Choroid plexus epithelial cell (primary cell): ENCODE measurements at places on chromosomes 4 and X.

GRCh38 chrX:15128861-15129260, 141.0 kb downstream of the ASB9 start:
- no peak for DNase-seq

GRCh38 chr4:145554691-145555090, 64.5 kb upstream of the MMAA start:
- no peak for DNase-seq

DNA sequence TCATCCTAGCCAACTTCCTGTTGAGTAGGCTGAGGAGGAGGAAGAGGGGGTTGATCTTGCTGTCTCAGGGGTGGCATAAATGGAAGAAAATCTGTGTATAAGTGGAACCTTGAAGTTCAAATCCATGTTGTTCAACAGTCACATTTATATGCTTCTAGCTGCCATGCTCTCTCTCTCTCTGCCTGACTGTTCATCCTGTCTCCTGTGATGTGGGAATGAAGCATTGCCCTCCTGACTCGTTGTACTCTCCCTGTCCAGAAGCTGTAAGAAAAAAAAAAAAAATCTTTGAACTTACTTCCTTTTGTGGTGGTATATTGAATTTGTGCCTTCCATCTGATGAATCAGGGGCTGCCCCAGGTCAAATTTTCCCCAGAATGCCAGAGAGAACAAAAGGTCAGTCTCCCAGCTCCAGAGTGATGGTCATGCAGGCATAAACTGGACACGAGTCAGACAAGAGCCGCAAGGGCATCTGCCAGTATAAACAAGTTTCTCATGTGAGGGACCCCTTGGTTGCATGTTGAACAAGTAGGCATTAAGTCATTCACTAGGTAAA, 257.0 kb downstream of the IDS start:
- DNase-seq = peak; percentile 50

- DNase-seq = no peak
Observed at GRCh38 chr4:96986816-96987215, 1146.9 kb downstream of the PDHA2 start.

DNA sequence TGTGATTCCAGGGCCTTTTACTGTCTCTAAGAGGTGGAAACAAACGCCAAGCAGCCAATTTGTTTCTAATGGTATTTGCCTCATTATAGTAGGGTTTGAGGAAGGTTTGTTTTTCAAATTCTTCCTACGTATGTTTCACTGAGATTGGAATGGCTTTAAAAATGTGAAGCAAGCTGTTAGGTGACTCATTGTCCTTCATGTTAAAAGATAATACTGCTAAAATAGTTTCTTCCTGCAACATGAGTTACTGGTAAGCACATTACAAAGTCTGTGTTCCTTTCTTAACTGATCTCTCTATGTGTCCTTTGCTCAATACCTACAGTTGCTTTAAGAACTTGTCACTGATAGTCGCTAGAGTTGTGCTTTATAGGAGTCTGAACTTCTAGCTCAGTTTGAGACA, 1183.9 kb downstream of the RPA4 start:
- DNase-seq = peak; percentile 61

- DNase-seq = peak; percentile 25
Observed at GRCh38 chr4:25343671-25344070, 31.1 kb downstream of the ZCCHC4 start.

GRCh38 chr4:83392562-83392961, 57.9 kb upstream of the HPSE start:
- peak; percentile 3 for DNase-seq

DNA sequence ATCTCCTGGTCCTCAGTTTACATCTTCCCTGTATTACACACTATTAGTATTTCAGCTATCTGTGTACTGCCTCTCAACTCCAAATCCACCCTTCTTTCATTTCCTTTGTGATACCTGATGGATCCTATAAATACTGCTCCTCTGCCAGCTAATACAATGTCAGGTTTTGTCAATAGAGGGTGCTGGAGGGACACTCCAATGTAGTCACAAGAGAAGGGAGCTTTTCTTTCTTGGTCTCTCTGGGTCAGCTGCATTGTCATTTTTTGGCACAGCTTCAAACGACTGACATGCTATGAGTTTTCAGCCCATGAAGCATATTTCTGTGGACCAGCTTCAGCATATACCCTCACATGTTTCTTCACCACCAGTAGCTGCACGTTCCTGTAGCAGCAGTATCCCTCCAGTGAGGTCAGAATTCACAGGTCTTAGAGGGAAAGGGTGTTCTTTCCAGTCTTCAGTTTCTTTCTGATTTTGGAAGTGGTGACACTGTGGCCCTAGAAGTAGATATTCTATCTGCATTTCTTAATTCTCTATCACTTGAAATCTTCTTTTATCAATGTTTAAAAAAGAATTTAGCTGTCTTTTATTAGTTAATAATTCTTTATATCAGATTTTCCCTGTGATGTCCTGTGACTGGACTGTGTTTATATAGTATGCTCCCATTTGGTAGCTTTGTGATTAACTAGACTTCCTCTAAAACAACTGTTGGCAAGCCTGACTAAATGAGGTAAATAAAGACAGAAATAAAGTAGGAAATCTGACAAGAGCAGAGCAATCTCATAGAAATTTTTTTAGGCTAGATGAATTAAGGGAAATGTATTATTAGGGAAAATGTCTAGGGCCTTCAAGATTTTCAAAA, 60.6 kb downstream of the GABRA2 start:
- peak; percentile 79 for DNase-seq

DNA sequence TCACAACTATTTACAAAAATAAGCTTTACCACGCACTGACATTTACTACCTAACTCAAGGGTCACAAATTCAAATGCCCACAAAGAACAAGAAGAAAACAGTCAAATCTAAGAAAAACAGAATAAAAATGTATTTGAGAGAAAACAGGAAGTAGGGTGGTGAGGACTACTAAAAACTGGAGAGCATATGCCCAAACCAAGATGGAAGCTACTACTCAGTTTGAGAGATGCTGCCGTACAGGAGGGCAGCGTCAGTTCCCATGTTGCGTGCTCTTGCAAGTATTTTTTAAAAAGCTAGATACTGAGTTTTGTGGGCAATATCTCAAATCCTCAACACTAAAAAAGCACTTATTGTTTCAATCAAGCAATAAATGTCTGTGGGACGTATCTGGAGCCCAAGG, 16.2 kb downstream of the HNRNPD start:
- no peak for DNase-seq

DNA sequence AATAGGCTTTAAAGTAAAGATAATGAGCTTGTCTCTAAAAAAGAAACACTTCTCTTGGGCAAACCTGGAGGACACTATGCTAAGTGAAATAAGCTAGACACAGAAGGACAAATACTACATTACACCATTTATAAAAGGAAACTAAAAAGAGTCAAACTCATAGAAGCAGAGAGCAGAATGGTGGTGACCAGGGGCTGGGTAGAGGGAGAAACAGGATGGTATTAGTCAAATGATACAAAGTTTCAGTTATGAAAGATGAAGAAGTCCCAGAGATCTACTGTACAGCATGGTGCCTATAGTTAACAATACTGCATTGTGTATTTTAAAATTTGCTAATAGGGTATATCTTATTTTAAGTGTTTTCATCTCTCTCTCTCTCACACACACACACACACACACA, 28.5 kb downstream of the ACSL4 start:
- DNase-seq = no peak

GRCh38 chr4:51868449-51868847, 25.5 kb downstream of the DCUN1D4 start:
- no peak for DNase-seq

DNA sequence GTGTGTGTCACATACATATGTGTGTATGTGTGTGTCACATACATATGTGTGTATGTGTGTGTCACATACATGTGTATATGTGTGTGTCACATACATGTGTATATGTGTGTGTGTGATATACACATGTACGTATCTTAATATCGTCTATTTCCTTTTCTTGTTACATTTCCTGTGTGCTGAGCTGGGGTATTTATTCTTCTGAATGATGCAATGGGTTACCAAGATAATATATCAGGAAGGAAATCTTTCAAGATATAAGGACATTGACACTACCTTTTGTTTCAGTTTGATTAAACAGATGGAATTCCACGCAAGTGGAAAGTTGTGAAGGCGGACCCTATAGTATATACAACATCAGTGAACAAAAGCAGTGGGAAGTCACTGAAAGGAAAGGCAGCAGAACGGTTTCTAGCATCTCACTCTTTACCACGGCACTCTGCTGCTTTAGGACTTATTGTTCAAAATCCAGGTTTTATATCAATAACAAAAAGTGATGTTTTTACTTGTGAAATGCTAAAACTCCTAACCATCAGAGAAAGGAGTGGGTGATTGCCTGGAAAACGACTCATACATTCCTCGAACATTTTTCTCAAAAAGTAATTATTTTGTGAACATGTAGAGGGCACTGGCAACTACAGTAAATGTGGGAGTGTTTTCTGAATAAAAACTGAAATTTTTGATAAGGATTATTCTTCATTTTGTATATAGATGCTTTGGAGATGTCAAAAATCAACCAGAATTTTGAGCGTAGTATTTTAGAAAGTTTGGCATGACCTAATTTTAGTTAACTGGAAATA, 43.1 kb upstream of the IL21 start:
- peak; percentile 61 for DNase-seq

DNA sequence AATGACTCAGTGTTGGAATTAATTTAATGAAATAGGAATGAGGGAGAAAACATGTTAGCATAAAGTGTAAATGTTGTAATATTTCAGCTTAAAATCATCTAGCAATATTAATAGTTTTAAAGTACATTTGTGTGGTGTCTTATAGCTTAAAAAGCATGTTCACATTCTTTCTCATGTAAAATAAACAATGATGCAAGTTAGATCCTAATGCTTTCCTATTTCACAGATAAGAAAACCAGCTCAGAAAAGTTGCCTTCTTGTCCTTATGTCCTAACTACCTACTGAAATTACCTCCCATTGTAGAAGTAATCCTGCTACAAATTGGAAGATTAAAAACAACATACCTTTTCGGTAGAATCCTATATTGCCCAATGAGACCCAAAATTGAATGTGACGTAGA, 40.9 kb upstream of the PRDM8 start:
- DNase-seq = peak; percentile 46

DNA sequence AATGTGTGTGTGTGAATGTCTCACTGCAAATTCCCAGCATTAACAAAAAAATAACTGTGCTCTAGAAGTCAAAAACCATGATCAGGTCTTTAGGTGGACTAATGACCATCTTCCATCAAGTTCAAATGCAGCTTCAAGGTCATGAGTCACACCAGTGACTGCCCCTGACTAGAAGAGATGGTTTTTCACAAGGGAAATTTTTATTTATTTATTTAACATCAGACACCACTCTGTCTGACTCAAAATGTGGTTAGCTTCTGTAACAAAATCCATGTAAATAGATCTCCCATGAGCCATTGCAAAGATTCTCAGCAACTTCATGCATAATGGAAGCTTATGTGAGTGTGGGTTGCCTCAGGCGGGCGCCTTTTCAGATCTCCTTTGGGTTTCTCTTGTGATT, 219.2 kb downstream of the KIT start:
- DNase-seq = peak; percentile 53

- peak; percentile 50 for DNase-seq
Observed at GRCh38 chrX:152897222-152898131, at the start of gene ZNF185. Gene ZNF185, plus strand, starts transcription at chrX:152898067. Its CDS starts 16,423 bp downstream, at chrX:152914490.

GRCh38 chrX:112945826-112946225, 105.2 kb upstream of the AMOT start:
- no peak for DNase-seq

GRCh38 chr4:70671091-70671490, 4.8 kb upstream of the JCHAIN start:
- DNase-seq = no peak

- DNase-seq = peak; percentile 41
Observed at GRCh38 chrX:121000589-121000988, 15.0 kb upstream of the CT47A1 start.
